Pancreas (tissue), 10 donors: ENCODE measurements at places on chromosomes 13 and 19. TPM values are rescaled to one million over a fixed set of nuclear protein-coding genes. Genes with fewer than 3 reads are reported as not detected.

MTUS2 gene
- total RNA-seq, result 5.7 TPM

NLRP4 gene
- total RNA-seq, result not detected

SBK3 gene
- not detected for total RNA-seq

DNA sequence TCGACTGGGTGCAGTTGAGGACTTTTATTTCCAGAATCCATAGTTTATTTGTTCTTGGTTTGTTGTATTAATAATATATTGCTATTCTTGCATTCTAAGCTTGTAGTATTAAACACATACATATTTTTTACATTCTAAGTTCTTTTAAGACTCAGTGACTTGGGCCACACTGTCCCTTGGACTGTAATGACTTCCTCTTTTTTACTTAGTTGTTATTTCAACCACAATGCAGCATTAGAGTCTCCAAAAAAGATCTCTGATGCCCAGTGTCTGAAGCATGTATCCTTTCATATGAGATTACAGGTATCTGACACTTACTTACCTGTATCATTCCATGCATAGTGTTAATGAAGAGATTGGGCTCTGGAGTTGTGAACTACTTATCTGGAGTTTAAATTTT lies 864.9 kb upstream of the PCDH20 start:
- no peaks in the 10 kb centered on the region for H3K4me1 ChIP-seq
- no peak for DNase-seq
- no peak overlapping the region for H3K27ac ChIP-seq

GRCh38 chr13:29423050-29423449 lies 172.4 kb downstream of the SLC7A1 start:
- H3K36me3 ChIP-seq, result no peaks in the 10 kb centered on the region
- DNase-seq, result no peak
- H3K27me3 ChIP-seq, result no peaks in the 10 kb centered on the region
- no peak overlapping the region for H3K4me3 ChIP-seq
- no peaks in the 10 kb centered on the region for H3K4me1 ChIP-seq
- H3K27ac ChIP-seq, result no peak overlapping the region

GRCh38 chr19:52516191-52516590 lies 11.3 kb upstream of the ZNF808 start:
- no peak overlapping the region for H3K27ac ChIP-seq
- no peak overlapping the region for H3K4me3 ChIP-seq
- no peaks in the 10 kb centered on the region for H3K4me1 ChIP-seq
- DNase-seq, result no peak
- no peaks in the 10 kb centered on the region for H3K36me3 ChIP-seq
